ENCODE measurements at places on chromosomes 1 and 21. TPM values are rescaled to one million over a fixed set of nuclear protein-coding genes. Genes with fewer than 3 reads are reported as not detected.
A peak's percentile ranks its signal among the peaks of the same experiment; 100 is the strongest.

Gene ERG
- 18.3 TPM for polyA plus RNA-seq

Gene CATSPERE
- polyA plus RNA-seq: 0.83 TPM

Gene REN
- polyA plus RNA-seq: not detected

Gene CFAP45
- 0.30 TPM for polyA plus RNA-seq

Gene CAMK1G
- 0.61 TPM for polyA plus RNA-seq

- no peak for DNase-seq
These were observed 4.3 kb upstream of the S100A8 start for GRCh38 chr1:153395136-153395685.

DNA sequence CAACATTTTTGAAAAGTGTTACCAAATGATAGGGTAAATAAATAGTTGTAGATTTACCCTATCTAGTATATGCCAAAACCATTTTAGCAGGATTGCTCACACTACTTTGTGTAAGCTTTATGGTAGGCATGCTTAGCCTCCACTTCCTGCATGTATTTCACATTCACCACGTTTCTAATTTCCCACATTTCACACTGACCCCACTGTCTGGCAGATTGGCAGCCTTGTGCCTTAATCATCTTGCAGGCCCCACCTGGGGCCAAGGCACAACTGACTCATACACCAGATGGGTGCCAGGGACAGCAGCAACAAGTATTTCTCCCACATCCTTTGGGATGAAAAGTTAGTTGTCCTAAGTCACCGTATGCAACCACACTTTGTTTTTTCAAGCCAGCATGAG lies 21.2 kb upstream of the CENPF start:
- no peak for DNase-seq

GRCh38 chr21:46088189-46088588 lies 9.7 kb upstream of the COL6A2 start:
- DNase-seq: no peak

DNA sequence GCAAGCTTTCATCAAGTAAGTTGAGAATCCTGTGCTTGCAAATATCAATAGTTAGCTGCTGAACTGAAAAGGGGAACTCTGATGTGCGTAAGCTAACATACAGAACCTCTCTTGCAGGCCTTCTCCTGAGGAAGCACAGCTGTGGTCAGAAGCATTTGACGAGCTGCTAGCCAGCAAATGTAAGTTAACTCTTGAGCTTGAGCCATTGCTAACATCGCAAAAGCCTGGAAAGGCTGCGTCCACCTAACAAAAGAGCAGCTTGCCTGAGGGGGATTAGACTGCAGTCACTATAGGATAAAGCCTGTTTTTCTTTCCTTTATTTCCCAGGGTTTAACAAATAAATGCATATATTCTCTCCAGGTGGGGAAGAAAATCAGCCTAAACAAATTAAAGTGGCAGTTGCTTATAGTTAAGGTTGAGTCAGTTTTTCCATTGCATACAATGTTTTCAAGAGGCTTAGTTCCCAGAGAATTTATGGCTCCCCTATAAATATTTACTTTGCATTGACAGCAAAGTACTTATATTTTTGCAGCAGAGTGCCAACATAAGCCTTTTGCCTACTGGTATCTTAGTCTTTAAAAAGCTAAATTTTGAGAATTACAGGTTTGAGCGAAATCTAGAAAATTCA lies 1.5 kb downstream of the RGS2 start:
- peak; percentile 51 for DNase-seq

- DNase-seq: no peak
These were observed 181.2 kb upstream of the CSF3R start for GRCh38 chr1:36663772-36664430.

GRCh38 chr1:214913966-214914365 lies 168.6 kb upstream of the KCNK2 start:
- no peak for DNase-seq

DNA sequence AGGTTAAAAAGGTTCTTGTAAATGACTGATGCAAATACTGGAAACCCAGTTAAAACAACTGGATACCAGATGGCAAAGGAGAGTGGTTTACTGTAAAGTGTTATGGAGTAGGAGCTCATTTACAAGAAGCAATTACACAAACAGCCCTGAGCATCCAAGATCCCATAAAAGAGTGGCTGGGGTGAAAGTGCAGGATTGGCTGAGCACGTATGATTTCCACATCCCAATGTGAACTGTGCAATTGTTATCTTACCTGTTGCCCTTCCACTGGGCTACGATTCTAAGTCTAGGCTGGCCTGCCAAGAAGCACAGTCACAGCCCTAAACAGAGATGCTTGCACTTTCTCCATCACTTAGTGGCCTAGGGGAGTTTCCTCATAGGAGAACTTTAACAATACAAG lies 277.6 kb upstream of the RUNX1 start:
- DNase-seq: no peak

DNA sequence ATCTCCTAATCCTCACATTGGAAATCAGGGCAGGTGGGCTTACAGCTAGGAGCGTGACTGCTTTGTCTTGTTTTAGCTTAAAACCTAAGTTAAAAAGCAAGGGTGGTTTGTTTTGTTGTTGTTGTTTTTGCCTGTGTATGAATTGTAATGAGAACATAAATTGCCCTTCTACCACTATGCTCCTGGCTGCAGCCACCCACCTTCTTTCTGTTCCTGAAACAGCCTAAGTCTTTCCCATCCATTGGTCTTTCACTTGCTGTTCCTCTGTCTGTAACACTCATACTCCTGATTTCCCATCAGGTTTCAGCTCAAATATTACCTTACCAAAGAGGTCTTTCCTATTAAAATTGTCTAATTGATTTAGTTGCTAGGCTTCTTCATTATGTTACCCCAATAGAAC lies 604 bp upstream of the TMEM79 start:
- no peak for DNase-seq

Data from muscle of arm (tissue), 14 donors.